ENCODE measurements at places on chromosomes 7 and 10.

DNA sequence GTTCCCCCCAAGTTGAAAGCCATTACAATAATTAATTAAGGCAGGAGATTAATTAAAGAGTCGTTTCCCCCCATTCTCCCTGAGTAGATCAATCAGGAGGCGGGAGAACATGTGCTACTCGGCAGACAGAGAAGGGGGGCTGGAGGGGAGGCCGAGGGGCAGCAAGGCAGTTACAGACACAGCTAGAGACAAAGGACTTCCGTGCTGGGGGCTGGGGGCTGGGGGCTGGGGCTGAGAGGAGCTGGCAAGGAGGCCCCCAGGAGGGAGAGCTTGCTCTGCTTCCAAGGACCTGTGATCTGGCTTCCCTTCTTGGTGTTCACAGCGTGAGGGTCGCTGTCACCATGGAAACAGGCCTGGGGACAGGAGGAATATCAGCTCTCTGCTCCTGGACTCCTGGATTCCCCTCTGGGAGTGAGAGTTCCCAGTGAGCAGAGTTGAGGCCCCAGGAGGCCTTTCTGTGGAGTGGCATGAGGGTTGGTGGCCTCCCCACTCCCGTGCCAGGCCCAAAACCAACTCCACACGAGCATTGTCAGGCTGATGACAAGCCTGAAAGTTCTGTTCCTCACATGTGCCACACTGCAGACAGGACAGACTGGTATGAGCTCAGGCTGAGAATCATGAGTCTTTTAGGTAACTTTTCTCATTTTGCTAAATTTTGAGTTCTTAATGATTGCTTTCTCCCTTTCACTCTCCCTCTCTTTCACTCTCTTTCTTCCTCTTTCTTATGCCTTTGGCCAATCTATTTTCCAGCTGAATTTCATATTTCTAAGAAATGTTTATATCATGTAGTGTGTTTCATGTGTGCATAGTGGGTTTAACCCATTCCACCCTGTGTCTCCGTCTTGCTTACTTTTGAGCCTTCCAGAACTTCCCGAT lies 16.4 kb downstream of the FAM241B start:
- peak; percentile 18 for DNase-seq

DNA sequence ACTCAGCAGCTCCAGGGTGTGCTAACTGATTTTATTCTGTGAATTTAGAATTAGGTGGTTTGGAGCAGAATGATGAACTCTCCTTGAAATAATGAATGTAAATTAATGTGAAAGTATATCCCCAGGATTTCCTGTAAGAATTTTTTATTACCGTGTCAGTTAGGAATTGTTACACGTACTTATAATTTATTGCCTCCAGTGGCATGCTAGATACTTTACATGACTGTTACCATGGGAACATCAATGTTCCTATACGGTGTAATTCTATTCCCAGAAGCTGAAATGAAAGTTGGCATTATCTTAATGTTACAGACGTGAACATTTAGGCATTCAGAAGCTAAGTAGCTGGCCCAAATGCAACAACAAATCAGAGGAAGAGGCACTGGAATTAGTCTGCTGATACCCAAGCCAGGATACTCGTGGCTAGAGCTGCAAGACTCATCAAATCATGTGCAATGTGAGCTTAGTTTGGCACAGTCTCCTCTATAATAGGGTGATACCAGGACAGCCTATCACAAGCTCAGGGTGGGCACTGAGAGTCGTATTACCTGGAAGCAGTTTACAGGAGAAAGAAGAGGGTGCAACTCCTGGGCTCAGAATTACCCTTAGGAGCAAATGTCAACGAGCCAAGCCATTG lies 30.0 kb upstream of the PRKAR2B start:
- no peak for DNase-seq

DNA sequence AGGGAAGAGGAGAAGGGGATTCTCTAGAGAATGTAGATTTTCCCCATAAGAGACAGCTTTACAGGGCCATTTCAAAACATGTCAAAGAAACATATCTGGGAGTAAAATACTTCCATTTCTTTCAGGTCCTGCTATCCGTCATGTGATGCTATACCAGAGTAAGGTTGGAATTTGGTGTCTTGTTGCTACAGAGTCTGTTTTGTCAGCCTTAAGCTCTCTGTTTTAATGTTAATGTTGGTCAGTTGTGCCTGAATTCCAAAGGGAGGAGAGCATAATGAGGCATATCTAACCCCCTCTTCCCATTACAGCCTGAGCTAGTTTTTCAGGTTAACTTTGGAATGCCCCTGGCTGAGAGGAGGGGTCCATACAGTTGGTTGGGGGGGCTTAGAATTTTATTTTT lies 94.7 kb upstream of the CCDC71L start:
- no peak for DNase-seq

DNA sequence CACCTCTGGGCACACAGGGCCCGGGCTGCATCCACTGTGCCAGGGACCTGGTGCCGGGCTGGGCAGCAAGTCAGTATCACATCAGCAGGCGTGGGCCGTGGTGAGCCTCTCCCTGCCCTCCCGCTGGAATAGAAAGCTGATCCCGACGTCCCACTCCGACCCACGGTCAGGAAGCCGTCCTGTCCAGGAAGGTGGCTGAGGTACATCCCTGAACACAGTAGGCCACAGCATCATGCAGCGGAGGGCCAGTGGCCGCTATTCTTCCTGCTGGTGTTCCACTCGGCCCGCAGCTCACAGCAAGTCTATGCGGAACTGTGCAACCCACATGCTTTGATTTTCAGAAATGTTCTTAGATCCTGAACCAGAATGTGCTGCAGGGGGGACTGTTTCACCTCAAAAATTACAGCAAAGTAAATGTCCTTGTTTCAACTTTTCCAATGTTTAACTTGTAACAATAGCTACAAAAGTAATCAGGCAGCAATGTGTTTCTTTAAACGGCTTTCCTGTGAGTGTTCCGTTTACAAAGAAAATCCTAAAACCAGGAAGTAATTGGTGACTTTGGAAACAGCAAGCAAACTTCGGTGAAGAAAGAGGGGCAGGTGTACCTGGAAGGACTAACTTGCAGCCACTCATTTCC lies 676 bp upstream of the GPR146 start:
- DNase-seq, result no peak

GRCh38 chr10:18583575-18584270 lies 67.7 kb downstream of the NSUN6 start:
- no peak for DNase-seq

DNA sequence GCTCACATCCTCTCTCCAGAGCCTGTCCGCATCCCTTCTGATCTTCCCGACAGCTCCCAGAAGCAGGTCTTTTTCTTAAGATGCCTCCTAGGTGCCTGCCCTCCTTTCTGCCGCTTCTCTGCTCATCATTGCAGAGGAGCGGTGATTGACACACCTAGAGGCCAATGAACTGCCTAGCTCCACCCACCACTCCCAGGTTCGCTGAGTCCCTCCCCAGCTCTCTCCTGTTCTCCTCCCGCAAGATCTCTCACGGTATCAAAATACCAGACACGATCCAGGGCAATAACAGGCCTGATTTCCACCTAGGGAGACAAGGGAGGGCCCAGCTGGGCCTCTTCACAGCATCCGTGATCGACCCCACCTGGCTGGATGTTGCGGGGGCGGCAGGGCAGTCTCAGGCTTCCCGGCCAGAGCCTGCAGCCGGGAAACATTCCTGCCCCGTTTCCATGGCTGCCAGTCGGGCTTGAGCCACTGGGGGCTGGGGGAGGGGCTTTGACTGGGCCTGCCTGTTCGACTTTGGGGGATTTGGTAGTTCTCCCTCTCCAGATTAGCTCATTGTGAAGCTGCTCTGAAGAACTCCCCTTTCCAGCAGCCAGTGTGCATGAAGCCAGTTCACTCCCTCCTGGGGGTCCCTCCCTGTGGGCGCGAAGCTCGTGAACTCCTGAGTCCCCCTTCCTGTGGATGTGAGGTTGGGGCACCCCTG lies 373.5 kb downstream of the RPS24 start:
- DNase-seq, result peak; percentile 68

- no peak for DNase-seq
Observed at GRCh38 chr10:65419629-65420028, 1506.2 kb upstream of the LRRTM3 start.

DNA sequence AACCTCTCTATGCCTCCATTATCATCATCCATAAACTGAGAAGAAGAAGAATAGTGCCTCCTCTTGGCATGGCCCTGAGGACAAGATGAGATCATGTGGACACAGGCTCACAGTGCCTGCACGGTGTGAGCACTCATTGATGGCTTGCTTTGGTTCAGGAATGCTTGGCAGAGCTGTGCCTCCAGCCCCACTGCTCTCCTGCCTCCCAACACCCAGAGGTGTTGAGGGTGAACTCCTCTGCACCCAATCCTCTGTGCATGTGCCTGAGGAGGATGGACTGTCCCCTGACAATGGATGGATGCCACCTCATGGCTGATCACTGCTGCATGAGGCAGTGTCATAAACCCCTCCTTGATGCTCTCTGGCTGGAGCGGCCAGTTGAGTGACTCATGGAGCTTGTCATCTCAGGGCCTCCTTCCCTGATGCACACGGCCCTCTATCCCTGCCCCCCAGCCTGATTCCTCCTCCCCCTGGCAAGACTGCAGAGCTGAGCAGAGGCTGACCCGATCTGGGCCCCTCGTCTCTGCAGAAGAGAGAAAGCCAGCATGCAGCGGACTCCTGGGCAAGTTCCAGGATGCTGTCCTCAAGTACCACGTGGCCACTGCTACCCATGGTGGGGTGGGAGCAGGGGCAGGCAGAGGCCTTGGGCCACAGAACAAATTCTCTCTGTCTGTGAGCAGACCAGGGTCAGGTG lies 136.3 kb downstream of the KCNMA1 start:
- no peak for DNase-seq

DNA sequence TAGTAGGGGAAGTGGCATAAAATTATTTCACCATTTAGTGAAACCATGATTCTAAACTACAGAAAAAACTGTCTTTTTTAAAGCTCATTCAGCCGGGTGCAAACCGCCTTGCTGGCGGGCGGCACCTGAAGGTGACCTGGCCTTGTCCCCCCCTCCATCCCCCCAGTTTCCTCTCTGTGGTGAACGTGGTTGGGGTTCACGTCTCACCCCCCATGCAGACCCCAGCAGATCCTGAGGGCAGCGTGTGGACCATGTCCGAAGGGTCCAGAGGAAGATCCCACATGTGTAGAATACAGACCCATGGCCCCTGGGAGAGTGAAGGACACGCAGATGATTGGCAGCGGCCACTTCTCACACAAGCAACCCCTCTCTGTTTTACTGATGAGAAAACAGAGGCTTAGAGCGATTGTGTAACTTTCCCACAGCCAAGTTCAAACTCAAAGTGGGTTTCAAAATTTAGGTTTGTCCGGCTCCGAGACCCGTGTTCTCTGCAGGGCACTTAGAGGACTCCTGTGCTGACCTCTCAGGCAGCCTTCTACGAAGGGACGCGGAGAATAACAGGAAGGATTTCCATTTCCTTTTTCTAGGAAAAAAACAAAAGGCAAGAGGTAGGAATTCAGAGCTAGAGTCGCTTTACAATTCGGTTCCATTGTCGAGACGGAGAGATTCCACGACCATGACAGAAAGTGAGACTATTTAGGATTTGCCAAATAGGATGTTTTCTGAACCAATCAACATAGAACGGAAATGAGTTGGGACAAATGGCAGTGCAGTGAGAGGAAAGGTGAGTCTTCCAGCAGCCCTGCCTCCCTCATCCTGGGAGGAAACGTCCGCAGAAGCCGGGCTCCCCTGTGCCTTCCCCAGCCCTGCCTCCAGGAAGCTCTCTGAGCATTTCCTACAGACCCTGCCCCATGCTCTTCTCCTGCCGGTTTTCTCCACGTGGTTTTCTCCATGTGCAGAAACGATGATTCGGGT lies 67.6 kb upstream of the PITRM1 start:
- no peak for DNase-seq

GRCh38 chr10:133161486-133162109 lies 1.6 kb downstream of the KNDC1 start:
- DNase-seq, result no peak

DNA sequence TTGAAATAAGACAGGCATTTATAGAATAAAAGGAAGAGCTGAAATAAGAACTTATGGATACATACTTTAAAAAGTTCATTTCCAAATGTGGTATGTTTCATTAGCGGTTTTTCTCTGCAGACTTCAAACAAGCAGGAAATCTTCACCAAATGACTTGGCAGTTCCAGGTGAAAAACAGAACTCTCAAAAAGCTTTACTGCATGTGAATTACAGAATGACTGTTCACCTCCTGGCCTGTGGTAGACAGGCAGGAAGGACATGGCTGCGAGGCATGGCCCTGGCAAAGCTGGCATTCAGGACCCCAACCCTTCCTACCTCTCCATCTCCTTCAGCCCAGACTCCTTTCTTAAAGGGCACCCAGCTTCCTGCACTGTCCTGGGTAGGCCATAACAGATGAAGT lies 21.2 kb upstream of the ENO4 start:
- no peak for DNase-seq

DNA sequence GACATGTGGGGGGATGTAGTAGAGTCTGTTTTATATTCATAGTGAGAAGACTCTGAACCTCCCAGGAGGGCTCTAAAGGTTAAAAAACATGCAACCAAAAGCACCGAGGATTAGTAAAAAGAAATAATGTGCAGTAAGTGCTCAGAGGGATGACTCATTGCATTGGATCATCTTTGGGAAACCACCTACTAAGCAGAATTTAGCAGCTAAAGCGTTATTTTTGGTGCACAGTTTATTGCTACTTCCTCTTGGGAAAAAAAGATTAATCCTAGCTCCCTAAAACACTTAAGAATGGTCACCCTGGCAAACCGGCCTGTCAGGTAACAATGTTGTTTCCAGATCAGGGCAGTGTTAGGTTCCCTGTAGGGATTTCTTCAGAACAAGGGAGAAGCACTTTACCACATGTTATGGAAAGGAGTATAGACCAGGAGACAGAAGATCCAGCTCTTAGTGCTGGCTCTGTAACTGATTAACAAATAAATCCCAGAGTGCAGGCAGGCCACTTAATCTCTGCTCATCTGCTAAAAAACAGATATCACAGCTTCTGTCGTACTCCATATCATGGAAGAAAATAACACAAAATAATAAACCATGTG lies 44.8 kb upstream of the FAM133B start:
- no peak for DNase-seq

- no peak for DNase-seq
Observed at GRCh38 chr7:139799586-139799985, 21.8 kb upstream of the HIPK2 start.

- no peak for DNase-seq
Observed at GRCh38 chr7:139647085-139647484, 123.6 kb downstream of the CLEC2L start.

- no peak for DNase-seq
Observed at GRCh38 chr10:126704649-126705048, 34.2 kb upstream of the C10orf90 start.

GRCh38 chr10:31888442-31888841 lies 40.2 kb downstream of the ARHGAP12 start:
- DNase-seq, result no peak

- no peak for DNase-seq
Observed at GRCh38 chr7:45689011-45689796, 115.0 kb downstream of the ADCY1 start.

DNA sequence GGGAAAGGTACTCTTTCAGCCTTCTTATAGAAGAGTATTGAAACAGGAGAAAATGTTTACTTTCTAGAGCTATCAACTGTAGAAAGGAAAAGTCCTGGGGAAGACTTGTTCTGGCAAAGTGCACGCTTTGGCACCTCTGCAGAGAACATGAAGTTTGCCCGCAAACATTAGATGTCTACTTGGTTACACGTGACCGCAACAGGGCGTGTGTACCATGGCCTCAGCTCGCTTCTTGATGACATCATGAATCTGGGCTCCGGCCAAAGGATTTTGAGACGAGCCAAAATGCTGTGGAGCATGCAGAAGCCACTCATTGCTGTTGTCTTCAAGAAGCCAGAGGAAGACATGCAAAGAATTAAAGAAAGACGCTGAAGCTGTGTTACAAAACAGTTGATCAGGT lies 8.6 kb upstream of the TAS2R60 start:
- DNase-seq, result no peak

Data from activated naive CD4-positive, alpha-beta T cell treated with anti-CD3 and anti-CD28 coated beads, Interleukin-2, amount 10 ng/mL, durations not matched to agents 7 days and 5 days (primary cell).